ENCODE measurements at places on chromosomes 1 and 21.

GRCh38 chr1:234731569-234732085, 121.6 kb upstream of the IRF2BP2 start:
- DNase-seq = no peak

GRCh38 chr1:77095236-77095635, 124.0 kb downstream of the PIGK start:
- no peak for DNase-seq

DNA sequence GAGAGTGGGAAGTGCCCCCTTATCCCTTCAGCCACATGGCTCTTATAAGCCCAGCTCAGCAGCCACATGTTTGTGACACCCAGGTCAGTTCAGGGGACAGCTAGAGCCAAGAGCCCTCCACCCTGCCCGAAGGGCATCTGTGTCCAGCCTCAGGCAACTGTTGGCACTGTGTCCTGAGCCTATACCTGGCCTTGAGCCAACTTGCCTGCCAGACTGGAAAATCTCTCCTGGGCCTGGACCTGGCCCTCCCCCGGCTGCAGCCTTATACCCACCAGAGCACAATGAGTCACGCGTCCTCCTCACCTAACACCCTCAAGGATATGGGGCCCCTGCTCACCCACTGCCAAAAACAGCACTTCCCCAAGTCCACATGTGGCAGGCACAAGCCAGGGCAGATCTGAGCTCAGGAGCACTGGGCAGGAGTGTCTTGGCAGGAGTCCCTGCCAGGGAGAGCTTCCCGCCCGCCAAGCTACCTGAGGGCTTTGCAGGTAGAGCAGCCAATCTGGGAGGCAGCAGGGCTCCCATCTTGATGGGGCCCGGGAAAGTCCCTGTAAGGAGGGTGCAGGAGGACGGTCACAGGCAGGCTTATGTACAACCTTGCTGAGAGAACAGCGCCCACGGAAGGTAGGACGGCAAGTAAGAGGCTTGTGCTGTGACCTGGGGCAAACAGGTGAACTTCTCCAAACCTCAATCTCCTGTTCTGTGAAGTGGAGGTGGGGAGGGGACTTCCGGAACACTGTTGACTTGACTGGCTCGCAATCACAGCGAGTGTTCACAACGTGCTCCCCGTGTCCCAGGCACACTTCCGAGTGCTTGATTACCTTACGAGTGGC, 19.8 kb upstream of the HSPG2 start:
- peak; percentile 17 for DNase-seq

DNA sequence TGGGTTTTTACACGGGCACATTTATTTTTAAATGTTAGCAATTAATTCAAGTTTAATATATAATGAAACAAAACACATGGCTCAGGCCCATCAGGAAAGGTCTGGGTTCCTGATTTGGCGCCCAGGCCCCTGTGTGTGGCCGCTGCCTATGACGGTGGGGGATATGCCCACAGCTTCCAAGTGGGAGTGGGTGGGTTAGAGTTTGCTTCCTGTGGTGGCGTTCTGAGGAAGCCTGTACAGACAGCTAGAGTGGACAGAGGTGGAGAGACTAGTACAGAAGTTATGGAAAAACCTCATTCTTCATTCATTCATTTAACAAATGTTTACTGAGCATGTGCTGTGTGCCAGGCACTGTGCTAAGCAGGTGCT, 22.4 kb upstream of the EPS8L3 start:
- no peak for DNase-seq

- no peak for DNase-seq
Observed at GRCh38 chr1:10108948-10109708, 76.4 kb downstream of the UBE4B start.

GRCh38 chr1:18429654-18430053, 51.1 kb upstream of the KLHDC7A start:
- DNase-seq = no peak
